ENCODE measurements at places on chromosomes 3 and 15.

- DNase-seq, result no peak
Measured at GRCh38 chr15:69225355-69226022, 65.1 kb downstream of the GLCE start.

- no peak for DNase-seq
Measured at GRCh38 chr15:67931861-67932260, 92.0 kb upstream of the RNU6-1 start.

DNA sequence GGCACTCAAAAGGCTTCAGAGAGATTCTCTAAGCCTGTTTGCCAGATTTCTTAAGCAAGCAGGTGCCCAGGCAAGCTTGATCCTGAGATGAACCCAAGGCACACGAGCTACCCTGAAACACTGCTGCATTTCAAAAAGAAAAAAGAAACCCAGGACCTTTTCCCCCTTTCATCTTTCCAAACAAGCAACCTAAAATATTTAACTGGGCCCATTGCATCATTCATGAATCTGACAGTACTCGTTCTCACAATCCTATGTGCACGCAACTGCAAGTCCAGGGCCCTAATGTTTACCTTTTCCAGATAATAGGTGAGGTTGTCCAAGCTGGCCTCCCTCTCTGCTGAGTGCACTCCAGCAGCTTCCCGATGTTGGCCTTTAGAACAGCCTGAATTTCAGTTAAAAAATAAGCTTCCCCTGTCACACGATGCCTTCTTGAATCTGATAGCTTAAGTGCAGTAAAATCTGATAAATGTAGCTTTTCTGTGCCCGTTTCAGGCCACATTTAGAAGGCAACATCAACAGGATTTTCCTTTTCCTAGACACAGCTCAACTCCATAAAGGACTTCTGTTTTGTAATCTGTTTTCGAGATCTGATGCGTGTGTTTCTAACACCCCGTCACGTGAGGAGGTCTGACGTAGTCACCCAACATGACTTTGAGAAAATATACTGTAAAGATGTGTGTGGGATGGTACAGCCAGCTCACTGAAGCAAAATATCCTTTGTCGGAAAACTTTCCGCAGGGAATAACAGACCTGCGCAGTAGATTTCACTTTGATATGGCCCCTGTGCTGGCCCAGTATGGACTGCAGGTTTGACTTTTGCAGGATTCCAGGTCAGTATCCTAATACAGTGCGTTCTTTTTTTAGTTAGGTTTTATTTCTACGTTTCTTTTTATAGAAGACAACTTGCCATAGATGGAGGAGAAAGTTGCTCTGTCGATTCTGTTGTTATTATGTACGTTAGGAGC is 55.1 kb upstream of the RASA2 start:
- DNase-seq, result no peak

- DNase-seq, result peak; percentile 36
Measured at GRCh38 chr3:10459954-10460754, 45.2 kb downstream of the ATP2B2 start.

DNA sequence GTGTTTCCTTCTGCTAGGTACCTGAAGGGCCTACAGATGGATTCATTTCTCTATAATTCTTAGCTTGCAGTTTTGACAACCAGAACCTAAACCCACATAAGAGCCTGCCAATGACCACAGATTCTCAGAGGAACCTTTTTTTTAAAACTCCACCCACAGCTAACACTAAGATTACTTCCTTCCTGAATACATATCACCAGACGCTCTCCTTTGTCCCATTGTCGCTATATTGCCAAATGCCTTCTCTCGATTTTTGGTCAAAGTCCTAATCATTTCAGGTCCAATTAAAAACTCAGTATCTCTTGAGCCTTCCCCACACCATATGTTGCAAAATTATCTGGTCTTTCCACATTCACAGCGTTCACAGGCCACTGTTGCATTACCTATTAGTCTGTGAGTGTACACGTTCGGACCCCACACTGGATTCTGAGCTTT is 12.4 kb downstream of the ZNF710 start:
- no peak for DNase-seq

DNA sequence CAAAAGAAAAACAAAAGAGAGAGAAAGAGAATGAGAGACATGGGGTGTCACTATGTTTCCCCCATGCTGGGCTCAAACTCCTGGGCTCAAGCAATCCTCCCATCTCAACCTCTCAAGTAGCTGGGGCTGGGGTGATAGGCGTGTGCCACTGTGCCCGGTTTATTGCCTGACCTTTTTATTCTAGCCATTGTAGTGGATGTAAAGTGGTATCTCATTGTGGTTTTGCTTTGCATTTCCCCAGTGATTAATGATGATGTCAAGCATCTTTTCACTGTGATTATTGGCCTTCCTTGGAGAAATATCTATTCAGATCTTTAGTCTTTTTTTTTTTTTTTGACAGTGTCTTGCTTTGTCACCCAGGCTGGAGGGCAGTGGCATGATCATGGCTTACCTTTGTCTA is 37.7 kb upstream of the GK5 start:
- DNase-seq, result no peak

- peak; percentile 40 for DNase-seq
Measured at GRCh38 chr3:48919215-48920138, 835 bp downstream of the ARIH2 start.

- DNase-seq, result no peak
Measured at GRCh38 chr3:23085261-23085660, 117.9 kb upstream of the UBE2E2 start.

DNA sequence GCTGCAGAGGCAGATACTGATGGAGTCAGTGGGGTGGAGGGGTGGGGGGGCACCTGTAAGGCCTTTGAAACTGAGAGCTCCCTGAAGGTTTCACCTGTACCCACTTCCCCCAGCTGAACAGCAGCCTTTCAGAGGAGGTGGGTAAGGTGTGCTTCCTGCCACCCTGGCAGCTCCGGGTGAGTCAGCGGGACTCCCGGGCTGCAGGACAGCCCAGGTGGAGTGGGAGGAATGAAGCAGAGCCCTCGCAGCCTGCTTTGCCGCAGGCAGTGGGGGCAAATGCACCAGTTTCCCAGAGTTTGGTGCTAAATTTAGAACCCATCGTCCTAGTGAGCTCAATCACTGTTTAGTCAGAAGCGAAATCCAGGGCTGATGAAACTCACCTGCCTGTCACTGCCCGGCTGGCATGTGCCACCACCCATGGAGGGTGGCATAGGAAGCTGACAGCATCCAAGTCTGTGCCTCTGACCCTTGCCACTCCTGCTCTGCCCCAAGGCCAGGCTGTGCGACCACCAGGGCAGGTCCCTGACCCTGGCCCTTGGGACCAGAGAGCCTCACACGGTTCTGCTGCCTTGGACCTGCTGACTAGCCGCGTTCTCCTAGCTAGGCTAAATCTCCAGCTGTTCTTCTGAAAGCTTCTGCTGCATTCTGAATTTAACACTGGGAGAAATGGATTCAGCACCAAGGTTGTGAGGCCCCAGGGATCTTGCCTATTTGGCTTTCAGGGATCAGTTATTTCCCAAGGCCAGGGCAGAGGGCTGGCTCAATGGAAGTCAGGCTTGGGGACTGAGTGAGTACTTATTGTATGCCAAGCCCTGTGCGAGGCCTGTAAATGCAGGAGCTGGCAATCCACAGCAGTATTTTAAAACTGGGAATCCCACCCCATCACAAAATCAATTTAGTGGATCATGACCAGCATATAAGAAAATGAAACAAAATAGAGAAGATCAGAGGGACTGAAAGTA is 67.3 kb upstream of the RASGRF1 start:
- DNase-seq, result no peak

DNA sequence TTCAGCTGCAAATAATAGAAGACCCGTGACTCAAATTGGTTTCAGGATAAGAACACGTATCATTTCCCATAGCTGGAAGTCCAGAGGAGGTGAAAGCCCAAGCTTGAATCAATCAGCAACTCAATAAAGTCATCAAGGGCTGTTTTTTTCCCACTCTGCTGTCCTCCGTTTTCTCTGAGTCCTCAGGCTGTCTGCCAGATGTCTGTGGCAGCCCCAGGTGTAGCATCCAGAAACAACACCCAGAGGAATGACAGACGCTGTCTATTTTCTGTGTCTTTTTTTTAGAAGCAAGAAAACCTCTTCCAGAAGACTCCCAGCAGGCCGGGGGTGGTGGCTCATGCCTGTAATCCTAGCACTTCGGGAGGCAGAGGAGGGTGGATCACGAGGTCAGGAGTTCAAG is 204.4 kb downstream of the FAM43A start:
- DNase-seq, result no peak

- DNase-seq, result no peak
Measured at GRCh38 chr15:48029642-48030041, 91.1 kb upstream of the SLC24A5 start.

GRCh38 chr3:136186344-136186743 is 9.8 kb downstream of the MSL2 start:
- DNase-seq, result no peak

GRCh38 chr3:124565013-124565412 is 165.2 kb upstream of the UMPS start:
- DNase-seq, result peak; percentile 50

- no peak for DNase-seq
Measured at GRCh38 chr3:50138266-50139200, 16.6 kb upstream of the SEMA3F start.

- peak; percentile 91 for DNase-seq
Measured at GRCh38 chr15:90716976-90717821, at the start of gene BLM. Gene BLM, plus strand, starts transcription at chr15:90717346. Its CDS starts 30,047 bp downstream, at chr15:90747393.

GRCh38 chr3:10694179-10694578 is 121.8 kb upstream of the SLC6A11 start:
- no peak for DNase-seq

- no peak for DNase-seq
Measured at GRCh38 chr3:39428745-39429201, 22.3 kb downstream of the RPSA start.

Data from activated CD4-positive, CD25-positive, alpha-beta regulatory T cell treated with anti-CD3 and anti-CD28 coated beads, Interleukin-2, amount 50 U/mL, for 72 hours (primary cell).